ENCODE measurements at places on chromosomes 16 and 17. TPM values are rescaled to one million over a fixed set of nuclear protein-coding genes. Genes with fewer than 3 reads are reported as not detected.
A peak's percentile ranks its signal among the peaks of the same experiment; 100 is the strongest.

FLYWCH1 gene
- 34.0 TPM for total RNA-seq

SLC52A1 gene
- 0.32 TPM for total RNA-seq

C17orf107 gene
- not detected for total RNA-seq

TEKT1 gene
- not detected for total RNA-seq

DNA sequence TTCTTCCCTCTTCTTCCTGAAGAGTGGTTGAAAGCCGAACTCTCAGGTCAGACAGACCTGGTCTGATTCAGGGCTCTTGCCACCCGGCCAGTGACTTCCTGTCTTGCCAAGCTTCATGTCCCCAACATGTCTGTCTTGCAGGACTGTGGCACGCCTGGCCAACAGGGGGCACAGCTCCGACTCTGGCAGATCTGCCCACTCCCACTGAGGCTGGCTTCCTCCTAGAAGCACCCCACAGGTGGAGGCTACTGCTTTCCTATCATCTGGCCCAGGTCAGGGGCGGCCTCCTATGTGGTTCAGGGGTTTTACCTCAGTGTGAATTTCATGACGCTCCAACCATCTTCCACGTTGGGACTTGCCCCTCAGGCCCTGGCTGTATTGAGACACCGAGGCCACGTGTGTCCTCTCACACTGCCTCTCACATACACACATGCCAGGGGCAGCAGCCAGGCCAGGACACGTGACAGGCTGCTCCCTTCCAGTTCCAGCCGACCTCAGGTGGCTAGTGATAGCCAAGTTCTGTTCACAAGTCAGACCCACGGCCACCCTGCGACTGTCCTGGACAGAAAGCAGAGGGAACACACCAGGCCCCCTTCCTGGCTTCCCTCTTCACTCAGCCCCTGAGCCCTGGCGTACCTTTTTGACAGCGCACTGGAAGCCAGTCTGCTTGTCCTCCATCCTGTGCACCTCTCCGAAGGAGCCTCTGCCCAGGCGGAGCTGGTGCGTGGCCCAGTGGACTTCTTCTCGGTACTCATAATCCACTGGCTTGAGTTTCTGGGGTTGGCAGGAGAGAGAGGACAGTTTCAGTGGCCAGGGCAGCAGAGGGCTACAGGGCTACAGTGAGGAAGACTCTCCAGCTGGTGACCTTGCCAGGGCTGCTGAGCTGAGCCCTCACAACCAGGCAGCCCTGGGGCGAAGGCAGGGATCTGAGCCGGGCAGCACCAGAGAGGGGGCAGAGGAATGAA, 22.6 kb upstream of the SPATA32 start:
- no peak for DNase-seq

DNA sequence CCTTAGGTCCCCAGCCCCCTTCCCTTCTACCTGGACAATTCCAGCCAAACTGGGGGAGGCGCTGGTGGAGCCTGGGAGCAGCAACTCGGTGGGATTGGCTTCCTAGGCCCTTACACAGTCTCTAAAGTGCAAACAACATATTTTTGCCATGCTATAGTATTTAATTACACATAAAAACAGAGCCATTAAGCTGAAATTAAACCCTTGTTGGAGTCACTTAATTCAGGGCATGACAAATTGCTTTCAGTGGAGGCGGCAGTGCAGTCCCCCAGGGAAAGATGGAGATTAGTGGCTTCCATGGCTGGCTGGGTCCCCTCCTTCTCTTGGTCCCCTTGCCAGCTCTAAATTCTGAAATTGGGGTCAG, 17.3 kb downstream of the IGFBP4 start:
- no peak for DNase-seq

GRCh38 chr17:57350266-57350665, 93.9 kb downstream of the MSI2 start:
- DNase-seq = no peak

- DNase-seq = no peak
Observed at GRCh38 chr17:72382971-72383722, 262.3 kb downstream of the SOX9 start.

GRCh38 chr17:79033046-79033616, 9.2 kb downstream of the C1QTNF1 start:
- no peak for DNase-seq

DNA sequence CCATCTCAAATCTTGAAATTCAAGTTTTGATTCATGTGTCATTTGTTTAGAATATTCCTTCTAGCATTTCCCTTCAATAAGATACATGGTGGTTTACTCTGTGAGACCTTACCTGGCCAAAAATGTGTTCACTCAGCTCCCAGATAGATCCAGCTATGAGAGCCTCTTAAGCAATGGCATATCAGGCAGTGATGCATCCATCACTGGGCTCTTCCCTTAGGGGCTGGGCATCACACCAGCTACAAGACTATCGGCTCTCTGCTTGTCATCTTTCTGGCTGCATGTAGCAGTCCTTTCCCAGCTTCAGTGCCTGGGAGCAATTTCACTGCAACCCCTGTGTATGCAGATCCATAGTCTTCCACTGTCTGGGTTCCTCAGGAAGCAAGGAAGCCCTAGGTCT, 40.6 kb downstream of the GOSR1 start:
- peak; percentile 15 for DNase-seq

DNA sequence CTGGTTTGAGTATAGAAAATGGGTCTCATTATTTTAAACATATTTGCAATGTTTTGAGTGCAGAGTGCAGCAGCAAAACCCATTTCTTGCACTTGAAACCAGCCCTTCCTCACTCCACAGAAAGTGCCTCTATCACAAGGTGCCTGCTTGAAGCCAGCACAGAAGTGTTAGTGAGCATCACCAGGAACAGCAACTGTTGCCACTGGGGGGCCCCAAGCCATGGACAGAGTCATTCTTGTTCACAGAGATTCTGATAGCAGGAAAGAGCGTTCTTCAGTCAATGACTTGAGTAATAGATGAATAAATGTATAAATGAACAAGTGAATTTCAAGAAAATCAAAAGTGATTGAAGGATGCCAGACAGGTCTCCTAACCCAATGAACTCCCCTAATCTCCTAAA, 45.6 kb downstream of the CHD9NB start:
- DNase-seq = no peak

DNA sequence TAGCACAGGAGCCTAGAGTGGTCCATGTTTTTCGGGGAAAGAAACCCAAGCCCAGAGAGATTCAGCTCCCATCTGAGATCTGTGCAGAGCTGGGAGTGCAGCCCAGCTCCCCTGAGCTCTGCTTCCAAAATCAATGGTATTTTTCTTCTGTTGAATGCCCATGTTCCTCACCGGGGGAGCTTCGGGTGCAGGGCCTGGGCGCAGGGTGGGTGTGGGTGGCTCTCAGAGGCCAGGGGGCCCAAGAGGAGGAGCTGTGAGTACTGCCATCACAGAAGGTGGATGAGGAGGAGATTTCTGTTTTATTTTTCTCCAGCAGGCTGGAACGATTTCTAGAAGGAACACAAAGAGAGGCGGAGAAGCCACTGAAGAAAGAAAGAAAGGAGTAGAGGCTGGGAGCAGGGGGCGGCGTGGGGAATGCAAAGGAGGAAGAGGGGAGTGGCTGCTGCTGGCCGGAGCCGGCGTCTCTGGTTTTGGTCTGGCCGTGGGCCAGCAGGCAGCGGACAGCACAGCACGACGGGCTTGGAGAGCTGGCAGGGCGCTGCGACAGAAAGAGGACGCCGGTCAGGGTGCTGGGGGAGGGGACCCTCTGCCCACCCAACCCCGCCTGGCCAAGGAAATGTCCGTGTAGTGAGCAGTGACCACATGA, 76.2 kb upstream of the KSR1 start:
- peak; percentile 67 for DNase-seq

Measured in M059J (cell line).